ENCODE measurements at places on chromosomes 1 and 21.

DNA sequence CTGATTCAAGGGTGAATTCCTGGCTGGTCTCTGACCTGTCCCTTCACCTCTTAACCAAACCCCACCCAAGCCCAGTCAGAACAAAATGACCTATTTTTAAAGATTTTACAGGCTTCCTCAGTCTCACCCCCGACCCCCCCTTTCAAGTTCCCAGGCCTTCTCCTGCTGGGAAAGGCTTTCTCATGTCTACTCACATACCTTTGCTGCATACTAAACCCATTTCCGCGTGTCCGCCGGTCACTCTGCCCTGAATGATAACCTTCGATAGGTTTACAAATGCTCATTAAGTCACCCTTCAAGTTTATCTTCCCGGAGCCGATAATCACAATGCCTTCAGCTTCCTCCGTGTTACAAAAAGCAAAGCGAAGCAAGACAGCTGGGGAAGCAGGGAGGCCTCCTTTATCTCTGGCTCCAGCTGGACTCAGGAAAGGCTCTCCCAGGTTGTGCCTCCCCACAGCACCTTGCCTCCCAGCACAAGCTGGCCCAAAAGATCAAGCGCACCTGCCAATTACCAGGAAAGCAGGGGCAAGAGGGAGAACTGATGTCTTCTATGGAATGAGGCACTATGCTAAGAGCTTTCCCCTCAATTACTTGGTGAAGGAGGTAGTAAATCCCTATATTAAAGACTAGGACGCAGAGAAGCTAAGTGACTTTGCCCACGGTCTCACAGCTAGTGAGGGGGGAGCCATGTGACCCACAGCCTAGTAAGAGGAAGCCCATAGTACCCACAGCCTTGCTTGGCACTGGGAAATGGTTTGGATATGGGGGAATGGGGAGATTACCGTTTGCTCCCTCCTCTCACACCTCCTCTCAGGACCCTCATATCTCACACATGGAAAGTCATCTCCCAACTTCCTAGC lies 15.9 kb downstream of the SMIM12 start:
- no peak for DNase-seq

GRCh38 chr1:229479660-229480399 lies 28.3 kb downstream of the NUP133 start:
- no peak for DNase-seq

GRCh38 chr1:234782105-234782751 lies 172.2 kb upstream of the IRF2BP2 start:
- DNase-seq: no peak

DNA sequence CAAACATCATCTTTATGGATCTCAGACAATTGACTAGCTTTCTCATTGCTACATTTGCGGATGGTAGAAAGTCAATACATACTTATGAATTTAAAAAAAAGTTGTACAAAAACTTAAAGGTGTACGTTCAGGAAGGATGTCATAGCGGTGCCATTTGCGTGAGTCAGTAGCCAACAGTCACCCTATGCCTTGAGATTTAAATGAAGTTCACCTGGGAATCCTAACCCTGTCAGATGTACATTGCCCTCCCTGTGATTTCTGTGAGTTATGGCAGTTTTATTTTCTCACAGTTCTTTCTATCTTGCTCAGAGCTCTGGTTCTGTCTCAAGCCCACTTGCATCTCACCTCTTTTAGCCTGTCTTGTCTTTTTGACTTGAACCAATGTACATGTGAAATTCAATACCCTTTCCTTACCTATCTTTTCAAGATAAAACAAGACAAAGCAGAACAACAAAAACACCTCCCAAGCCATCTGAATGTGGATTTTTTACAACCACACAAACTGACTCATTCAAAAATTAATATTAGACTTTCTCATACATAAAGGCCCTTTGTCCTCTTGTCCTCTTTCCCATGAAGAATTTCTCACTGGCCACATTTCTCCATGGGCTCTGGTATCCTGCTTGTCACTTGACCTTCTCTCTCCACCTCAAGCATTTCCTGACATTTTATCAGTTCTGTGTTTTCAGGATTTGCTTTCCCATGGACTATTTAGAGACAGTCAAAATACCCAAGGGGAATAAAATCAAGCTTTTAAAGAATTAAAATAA lies 25.3 kb upstream of the ZNF697 start:
- DNase-seq: no peak

DNA sequence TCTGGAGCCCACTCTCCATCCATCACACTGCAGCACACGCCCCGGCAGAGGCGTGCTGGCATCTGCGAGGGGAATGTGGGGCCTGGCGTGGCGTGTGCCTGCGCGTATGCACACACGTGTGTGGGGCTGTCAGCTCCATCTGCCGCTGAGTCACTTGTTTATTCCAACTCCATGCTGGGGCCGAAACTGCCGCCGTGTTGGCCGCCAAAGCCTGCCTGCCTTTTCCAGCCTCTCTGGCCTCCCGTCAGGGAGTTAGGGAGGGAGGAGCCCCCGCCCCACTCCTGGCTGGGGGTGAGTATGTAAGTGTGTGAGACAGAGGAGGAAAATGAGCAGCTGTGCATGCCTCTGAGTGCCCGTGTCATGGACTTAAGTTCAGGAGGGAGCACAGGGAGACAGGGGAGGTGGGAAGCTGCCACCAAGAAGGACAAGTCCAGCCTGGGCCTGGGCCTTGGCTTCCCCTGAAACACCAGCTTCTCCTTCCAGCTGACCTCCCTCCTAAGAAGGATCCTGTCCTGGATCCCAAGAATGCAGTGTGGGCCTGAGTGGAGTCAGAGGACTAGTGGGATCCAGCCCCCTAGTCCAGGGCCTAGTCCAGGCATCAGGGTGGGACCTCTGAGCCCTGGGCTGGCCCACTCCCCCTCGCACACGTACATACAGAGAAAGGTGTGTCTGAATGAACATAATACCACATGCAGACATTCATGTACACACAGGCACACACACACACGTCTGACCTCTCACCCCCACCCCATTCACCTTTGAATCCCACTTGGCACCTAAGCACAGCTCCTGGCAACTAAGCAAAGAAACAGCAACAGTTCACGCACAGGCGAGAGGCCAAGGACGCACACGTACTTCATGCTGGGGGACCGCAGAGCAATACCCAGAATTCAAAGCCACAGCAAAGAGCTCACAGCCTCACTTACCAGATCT lies 24.7 kb downstream of the MEF2D start:
- DNase-seq: no peak

DNA sequence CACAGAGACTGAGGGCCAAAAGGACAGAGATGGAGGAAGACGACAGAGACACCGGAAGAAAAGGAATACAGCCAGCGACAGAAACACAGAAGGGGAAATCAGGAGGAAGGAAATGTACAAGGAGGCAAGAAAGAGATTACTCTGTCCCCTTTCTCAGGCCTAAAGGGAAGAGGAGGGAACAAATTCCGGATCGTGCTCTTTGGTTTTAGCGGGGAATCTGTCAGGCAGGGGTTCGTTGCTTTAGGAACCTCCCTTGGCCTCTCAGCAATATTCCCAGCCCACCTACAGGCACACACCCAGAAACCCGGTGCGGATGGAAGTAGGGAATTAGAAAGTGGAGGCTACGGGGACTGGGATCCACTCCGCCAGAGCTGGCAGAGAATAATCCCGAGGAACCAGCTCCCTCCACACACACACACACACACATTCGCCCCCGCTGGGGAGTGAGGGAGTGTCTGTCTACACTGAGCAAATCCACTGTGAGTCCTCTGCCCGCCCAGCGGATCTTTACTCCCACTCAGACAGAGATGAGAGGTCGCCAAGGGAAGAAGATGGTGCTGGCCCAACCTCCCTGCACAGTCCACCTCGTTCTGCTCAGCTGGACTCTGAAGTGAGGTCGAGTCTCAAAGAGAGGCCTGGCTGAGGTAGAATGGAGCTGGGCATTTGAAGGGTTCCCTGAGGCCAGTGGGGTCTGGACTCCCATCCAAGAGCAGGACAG lies 5.7 kb downstream of the TAL1 start:
- no peak for DNase-seq

- DNase-seq: no peak
Observed at GRCh38 chr1:16156848-16157495, 1.1 kb upstream of the EPHA2 start.

DNA sequence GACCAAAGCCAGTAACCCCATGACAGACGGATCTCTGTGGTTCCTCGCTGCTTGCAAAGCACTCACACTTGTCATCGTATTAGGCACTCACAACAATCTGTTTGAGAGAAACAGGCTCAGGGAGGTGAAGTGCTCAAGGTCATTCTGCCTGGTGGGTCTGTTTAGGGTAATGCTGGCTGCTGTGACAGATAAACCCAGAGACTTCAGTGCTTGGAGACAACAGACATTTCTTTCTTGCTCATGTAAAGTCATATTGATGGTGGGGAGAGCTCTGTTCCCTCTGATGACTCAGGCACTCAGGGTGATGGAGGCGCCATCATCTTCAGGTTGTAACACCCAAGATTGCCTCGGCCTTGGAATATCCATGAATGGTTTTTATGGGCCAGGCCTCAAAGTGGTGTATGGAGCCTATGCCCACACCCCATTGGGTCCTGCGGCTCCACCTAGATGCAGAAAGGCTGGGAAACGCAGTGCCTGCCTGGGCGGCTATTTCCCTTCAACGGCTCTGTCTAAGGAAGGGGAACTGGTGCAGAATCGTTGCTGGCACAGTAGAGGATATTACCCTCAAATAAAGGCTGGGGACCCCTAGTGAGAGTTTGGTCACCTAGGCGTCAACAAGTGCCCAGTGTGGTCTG lies 71.6 kb upstream of the SELENON start:
- DNase-seq: no peak

Measured in large intestine (tissue), 12 donors.